NCI-H510A (cell line): ENCODE measurements at places on chromosomes 6 and 20.

DNA sequence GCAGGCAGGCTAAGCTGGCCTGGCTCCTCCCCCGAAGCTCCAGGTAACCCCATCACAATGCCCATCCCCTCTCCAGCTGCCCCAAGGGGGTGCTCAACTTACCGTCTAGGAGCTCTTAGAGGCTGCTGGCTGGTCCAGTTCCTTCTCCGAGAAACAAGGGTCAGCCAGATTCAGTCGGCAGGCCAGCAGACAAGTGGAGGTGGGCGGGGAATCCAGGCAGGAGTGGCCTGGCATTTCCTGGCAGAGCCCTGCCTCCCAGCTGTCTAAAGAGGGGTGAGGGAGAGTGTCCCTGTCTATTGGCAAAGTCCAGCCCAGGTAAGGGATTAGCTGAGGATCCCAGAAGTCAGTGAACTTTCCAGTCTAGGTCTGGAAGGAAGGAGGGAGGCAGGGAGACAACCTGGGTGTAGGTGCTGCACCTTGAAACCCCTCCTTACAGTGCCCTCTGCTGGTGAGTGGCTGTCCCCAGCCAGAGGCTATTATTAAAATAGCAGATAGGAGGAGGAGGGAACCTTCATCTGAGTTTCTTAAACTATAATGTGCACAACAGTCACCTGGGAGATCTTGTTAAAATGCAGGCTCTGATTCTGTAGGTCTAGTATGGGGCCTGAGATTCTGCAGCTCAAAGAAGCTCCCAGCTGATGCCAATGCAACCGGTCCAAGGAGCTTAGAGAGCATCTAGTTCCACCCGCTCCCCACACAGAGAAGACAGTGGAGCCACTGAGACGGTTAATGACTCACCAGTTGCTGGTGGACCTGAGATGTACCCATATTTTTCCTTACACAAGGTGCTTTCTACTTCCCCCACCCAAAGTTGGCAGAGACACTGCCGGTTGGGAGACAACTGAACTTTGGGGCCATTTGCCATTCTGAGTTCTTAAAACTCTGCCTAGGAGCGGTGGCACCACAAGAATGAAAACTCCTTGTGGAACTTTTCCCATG is at the start of gene UNC5CL:
TSS of gene UNC5CL (minus strand) at position 162 of the 939 bp plus-strand sequence. CDS start 4,147 bp downstream, outside the sequence.
- no peak for DNase-seq

- no peak for DNase-seq
Measured at GRCh38 chr6:98530732-98531131, 303.6 kb upstream of the POU3F2 start.

DNA sequence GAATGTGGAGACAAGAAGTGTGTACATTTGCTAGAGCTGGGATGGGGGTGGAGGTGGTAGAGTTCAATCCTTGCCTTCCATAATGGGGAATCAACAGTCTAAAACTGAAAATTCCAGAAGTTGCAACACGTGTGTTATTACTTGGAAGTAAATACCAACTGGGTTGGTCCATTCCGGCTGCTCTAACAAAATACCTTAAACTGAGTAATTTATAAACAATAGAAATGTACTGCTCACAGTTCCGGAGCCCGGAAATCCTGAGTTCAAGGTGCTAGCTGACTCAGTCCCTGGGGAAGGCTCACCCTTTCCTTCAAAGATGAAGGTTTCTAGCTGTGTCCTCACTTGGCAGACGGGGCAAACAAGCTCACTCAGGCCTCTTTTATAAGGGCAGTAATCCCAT is 59.0 kb downstream of the RIN2 start:
- DNase-seq, result no peak

DNA sequence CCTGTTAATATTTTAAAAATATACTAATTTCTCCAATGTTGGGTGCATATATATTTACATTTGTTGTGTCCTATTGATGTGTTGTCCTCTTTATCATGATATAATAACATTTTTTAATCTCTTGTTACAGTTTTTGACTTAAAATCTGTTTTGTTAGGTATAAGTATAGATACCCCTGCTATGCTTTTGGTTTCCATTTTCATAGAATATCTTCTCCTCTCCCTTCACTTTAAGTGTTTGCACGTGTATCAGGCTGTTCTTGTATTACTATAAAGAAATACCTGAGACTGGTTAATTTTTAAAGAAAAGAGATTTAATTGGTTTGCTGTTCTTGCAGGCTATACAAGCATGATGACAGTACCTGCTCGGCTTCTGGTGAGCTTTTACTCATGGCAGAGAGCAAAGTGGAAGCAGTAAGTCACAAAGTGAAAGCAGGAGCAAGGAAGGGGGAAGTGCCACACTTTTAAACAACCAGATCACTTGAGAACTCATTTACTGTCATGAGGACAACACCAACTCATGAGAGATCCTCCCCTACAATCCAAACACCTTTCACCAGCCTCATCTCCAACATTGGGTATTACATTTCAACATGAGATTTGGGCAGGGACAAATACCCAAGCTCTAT is 340.5 kb upstream of the SYNCRIP start:
- DNase-seq, result no peak
